Pancreas (tissue), 10 donors: ENCODE measurements at places on chromosomes 7 and 10.

DNA sequence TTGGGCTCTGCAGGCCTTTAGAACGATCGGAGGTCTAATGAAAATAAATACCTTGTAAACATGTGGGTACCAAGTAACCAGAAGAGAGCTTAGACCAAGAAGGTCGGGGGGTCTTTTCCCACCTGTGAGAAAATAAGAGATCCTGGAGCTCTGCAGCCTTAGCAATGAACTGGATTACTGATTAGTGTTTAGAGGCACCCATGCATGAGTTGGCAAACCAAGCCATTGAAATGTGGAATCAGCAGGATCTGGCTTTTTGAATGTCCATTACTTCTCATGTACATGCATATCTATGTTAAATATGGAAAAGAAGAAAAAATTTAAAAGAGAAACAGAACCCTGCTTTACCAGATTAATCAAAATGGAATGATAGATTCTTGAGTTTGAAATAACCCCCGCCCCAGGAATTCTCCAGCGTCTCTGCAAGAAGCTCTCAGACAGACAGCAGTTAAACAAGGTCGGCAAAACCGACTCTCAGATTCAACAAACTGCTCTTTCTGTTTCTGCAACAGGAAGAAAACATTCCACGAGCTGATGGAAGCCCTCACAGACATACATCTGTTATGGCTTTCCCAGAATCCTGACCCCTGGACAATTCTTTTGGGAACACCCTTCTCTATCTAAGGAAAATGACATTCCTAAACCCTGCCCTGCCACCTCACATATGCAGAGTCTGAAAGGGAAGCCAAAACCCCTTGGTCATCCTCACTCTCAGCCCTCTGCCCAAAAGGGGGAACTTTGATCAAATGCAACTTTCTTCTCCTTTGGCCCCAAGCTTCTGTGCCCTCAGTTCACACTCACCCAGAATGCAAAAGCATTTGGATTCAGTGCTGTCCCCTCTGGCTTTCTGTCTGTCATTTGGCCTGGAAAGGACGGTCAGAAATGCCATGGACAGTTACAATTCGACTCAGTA, 78.7 kb upstream of the EN2 start:
- no peak for DNase-seq

- no peak for DNase-seq
Observed at GRCh38 chr10:73857446-73857845, 16.9 kb downstream of the CAMK2G start.

DNA sequence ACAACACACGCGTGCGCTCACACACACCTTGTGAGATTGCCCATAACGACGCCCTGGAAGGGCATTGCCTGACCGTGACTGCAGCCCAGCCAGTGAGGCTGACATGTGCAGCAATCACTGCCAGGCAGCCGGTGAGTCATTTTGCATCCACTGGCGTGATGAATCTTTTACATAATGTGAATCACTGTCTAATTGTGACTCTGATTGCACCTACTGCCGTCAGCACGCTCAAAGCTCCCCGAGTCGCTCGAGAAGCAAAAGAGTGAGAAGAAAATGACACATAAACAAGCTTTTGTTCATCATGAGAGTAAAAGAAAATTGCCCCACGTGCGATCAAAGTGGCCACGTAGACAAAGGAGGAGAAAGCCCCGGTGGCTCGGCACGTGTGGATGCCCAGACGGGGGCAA, 117.4 kb upstream of the PFKP start:
- DNase-seq = no peak

DNA sequence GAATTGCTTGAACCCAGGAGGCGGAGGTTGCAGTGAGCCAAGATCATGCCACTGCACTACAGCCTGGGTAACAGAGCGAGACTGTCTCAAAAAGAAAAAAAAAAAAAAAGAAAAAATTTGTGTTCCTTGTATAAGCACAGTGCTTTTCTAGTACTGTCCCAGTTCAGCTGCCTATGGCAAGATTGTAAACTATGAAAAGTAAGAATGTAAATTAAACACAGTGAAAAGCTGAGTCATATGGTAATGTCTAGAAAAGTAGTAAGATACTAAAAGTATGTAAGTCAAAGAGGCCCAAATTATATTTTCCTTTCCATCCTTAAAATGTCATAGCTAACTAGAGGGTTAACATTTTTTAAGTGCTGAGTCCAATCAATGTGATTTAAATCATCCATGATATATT, 42.8 kb downstream of the RBM20 start:
- DNase-seq = no peak

- DNase-seq = no peak
Observed at GRCh38 chr7:49937608-49938007, 155.4 kb downstream of the ZPBP start.

GRCh38 chr10:128068398-128069285, 57.6 kb downstream of the MKI67 start:
- DNase-seq = no peak

GRCh38 chr10:49654036-49654693, 25.3 kb upstream of the C10orf53 start:
- DNase-seq = no peak

DNA sequence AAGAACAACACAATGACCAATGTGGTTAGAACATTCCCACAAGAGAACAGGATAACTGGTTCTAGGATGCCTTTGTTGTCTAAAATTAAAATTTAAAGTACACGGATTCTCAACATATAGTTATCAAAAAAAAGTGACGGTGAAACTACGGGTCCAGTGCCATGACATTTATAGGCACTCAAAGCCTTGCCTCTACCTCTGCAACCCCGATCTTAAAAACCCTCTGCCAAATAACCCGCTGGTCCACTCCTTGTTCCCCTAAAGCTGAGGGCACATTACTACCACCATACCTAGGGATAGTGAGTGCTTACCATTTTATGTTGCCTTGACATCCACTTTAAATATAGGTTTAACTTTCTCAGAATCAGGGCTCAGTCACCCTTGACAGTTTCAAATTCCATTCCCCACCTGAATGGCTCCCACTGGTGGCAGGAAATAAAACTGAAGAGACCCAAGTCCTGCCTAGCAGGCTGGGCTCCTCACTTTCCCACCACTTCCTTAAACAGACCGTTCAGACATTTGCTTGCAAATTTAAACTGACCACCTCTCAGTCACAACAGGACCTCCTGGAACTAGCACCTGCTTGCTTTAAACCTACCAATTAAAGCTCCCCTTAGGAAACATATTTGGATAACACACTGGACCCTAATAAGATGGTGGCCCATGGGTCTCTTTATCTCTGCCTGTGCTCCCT, 169.9 kb upstream of the ASAH2 start:
- no peak for DNase-seq
